NCI-H2081 treated with DMSO at 0.1 percent for 48 hours (cell line): ENCODE measurements at places on chromosomes 13 and 19.
A peak's percentile ranks its signal among the peaks of the same experiment; 100 is the strongest.

DNA sequence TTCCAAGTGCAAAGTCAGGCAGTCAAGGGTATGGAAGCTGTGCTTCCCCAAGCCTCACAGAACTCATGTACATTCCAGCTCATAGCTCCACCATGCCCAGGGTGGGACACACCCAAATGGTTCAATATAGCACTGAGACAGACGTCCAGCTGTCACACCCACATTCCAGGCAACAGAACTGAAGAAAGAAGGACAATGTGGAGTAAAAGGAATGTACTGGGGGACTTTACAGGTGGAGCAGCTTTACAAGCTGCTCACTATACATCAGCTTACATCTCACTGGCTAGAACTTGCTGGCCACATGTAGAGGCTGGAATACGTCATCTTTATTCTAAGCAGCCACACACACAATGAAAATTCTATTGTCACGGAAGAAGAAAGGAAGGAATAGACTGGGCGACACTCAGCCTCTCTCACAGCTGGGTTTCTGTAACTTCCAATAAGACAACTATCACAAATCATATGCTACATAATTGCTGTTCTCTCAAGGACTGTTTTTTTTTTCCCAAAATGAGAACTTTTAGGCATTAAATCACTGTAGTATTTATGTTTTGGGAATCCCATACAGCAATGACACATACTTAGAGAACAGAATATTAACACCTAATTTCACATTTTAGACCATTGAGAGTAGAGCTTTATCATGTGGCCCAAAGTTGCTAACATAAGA, 86.1 kb downstream of the KLF12 start:
- no peak for DNase-seq

DNA sequence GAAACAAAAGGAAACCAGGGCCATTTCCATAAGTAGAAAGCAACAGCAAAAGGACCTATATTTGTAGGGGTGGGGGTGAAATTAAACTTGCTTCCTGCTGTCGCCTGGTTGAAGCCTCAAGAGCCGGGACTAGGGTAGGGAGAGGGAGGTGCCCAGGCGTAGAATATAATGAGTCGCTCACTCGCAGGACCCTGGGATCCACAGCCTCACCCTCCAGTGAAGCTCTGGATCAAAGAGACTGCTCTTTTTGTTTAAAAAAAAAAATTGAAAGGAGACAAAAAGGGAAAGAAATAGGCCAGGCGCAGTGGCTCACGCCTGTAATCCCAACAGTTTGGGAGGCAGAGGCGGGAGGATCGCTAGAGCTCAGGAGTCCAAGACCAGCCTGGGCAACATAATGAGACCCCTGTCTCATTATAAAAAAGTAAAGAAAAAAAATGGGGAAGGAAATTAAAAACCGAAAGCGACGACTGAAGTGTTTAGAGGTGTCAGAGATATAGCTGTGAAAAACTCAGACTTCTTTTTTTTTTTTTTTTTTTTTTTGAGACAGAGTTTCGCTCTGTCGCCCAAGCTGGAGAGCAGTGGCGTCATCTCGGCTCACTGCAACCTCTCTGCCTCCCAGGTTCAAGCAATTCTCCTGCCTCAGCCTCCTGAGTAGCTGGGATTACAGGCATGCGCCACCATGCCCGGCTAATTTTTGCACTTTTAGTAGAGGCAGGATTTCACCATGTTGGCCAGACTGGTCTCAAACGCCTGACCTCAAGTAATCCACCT, 10.9 kb upstream of the ADGRE5 start:
- no peak for DNase-seq

DNA sequence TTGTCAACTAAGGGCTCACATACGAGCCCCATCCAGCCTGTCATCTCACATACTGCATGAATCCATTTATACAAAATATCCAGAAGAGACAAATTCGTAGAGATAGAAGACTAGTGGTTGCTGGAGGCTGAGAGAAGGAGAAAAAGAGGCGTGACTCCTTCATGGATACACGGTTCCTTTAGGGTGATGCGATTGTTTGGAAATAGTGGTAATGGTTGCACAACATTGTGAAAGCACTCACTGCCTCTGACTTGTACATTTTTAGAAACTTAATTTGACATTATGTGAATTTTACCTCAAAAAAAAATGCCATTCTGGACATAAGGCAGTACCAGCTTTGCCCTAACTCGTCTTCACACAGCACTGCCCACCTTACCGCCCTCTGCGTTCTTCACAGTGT, 27.3 kb downstream of the IGFL1 start:
- DNase-seq, result no peak

DNA sequence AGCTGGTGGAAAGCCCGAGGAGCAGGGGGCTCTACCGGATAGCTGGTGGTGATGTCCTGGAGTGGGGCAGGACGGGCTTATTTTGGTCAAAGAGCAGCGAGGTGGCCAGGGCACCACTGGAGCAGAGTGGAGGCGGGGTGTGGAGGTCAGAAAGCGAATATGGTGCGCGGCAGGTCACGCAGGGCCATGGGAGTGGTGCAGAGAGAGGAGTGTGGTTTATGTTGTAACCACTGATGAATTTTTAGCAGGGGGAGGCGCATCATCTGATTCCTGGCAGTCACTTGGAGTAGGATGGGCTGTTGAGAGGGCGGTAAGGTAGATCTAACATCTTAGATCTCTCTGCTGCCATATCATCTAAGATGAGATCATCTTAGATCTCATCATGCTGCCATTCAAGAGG, 1.4 kb upstream of the ZNF414 start:
- DNase-seq, result no peak

- DNase-seq, result no peak
Measured at GRCh38 chr19:16244091-16244490, 46.4 kb downstream of the AP1M1 start.

DNA sequence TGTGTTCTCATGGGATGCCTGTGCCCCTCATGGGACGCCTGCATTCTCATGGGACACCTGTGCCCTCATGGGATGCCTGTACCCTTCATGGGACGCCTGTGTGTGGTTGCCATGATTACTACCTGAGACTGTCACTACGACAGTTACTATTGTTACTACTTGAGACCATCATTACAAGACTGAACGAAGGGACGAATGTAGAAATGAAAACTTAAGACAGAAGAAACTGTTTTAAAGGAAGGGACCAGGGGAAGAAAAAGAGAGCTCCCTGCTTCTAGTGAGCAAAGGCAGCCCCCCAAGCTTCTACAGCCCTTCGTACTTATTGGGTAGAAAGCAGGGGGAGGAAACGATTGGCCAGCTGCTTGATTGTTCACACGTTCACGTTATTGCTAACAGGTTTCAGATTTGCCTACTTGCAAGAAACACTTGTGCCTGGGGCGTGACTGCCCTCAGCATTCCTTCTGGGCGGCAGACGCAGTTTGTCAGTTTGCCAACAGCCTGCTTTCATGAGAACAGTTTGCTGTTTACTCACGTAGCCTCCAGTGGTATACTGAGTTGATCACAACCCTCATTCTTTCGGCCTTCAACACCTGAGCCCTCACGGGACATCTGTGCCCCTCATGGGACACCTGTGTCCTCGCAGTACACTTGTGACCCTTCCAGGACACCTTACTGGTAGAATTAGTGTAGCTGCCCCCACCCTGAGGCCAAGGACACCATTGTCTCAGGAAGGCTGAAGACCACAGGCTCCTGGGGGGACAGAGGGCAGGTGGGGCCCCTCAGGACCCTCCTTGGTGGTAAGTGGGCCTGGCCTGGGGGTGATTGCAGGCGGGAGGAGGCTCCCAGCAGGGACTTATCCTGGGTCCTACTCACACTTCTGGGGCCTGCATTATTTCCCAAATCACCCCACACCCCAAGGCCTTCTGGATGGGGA, 2.5 kb upstream of the S1PR4 start:
- no peak for DNase-seq

- DNase-seq, result no peak
Measured at GRCh38 chr19:36524617-36525016, 3.5 kb downstream of the ZNF260 start.

DNA sequence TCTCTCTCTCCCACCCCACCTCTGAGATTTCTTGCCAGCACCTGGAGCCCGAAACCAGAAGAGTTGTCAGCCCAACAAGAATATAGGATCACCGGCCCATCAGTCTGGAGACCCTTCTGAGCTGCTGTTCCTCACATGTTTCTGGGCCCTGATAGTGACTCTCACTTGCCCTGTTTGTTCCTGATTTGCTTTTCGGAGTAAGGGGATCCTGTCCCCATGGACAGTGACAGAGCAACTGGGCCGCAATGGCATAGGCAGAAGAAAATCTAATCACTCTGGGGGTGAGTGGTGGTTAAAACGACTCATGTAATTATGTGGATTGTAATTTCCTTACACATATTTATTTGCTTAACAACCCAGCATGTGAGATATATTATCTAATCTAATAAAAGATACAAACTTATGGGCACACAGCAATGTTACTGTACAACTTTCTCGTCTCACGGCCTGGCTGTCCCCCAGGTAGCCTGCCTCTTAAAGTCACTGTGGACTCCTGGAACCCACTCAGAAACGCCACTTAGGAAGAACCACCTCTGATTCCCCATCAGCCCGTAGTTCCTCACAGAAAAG, 663 bp upstream of the SMAD9 start:
- no peak for DNase-seq

DNA sequence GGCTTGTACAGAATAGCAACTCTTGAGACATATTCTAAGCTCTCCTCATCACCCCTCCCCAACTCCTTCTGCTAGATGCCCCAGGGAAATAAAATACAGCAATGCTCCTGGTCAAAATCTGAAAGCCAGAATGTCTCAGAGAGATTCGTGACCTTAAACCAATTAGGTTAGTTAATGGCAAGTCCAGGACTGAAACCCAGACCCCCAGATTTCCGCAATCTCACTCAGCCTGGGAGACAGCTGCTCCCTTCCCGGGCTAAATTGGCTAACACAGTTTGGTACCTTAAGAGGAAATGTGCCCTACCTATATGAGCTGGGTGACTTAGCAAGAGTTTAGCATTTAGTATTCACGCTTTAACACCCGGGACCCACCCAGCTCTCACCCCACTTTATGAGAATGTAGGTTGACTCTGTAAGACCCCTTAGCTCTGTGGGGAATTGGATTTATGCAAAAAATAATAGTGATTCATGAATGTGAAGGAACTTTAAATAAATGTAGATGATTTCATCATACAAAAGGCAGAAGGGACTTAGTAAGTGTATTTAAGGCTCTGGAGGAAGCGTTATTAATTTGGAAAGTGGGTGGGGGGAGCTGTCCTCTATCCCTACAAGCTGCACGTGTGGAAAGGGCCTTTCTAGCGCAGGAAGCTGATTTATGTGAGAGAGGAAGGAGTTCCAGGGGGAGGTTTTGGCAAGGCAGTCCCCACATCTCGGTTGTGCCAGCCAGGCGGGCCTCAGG, 1.1 kb downstream of the DLEU7 start:
- no peak for DNase-seq

- no peak for DNase-seq
Measured at GRCh38 chr13:27442797-27443196, 7.6 kb downstream of the MTIF3 start.

- no peak for DNase-seq
Measured at GRCh38 chr19:307793-308420, 16.7 kb upstream of the PLPP2 start.

- no peak for DNase-seq
Measured at GRCh38 chr13:106530171-106530851, 5.2 kb downstream of the EFNB2 start.

DNA sequence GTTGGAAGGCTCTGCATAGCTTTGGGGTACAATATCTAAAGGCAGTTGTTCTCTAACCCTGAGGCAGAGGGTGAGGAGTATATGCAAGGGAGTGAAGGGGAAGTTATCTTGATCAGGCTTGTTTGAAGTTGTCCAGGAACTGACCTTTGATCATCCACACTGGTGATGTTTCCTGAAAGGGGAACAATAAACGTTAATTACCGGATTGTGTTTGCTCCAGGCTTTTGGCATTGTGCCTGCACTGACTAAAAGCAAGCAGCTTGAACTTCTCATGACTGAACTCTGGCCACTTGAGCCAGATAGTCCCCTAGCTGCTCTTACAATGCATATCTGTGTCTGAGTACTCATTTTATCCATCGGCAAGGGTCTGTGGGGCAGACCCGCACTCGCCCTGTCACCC, 27.0 kb upstream of the ZNF726 start:
- no peak for DNase-seq

- DNase-seq, result no peak
Measured at GRCh38 chr13:101144808-101145419, 271.4 kb downstream of the NALCN start.

- no peak for DNase-seq
Measured at GRCh38 chr13:46543287-46543686, 9.7 kb upstream of the LRCH1 start.

DNA sequence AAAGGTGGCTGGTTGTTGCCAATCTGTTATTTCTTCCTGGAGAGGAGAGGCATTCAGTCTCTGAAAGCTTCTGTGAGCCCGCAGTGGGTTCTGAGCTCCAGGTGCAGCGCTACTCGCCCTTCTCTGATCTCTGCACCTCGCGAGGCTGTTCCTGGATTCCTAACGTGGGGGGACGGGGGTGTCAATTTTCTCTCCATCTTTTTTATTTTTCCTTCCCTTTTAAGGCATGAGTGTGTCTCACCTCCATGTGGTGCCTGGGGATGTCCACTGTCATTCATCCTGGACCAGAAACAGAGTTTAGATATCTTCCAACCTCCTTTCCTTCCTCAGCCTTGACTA, 626 bp downstream of the ZNF233 start:
- DNase-seq, result no peak

- no peak for DNase-seq
Measured at GRCh38 chr19:35539314-35539713, 6.1 kb downstream of the GAPDHS start.

GRCh38 chr19:17471410-17472125, 1.2 kb downstream of the SLC27A1 start:
- no peak for DNase-seq

DNA sequence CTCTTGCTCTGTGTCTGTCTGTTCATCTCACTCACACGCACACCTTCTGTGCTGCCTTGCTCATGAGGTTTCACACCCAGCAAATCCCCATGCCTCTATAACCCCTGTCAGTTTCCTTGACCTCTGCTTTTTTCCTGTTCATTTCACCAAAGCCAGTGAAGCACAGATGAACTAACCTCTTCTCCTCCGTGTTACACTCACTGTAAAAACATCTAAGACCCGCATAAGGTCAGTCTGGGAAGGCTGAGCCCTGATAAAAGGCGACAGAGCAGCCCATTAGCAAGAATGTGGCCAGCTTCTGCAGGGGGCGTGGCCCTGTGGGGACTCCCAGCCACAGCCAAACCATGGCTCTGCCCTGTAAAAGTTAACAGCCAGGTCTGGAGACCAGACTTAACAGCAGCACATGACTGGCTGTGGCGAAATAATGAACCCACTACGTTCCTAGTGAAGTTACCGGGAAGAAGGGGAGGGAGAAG, 42.8 kb upstream of the NPAS1 start:
- no peak for DNase-seq

GRCh38 chr13:93794197-93794885, 567.7 kb downstream of the GPC6 start:
- DNase-seq, result no peak

- peak; percentile 84 for DNase-seq
Measured at GRCh38 chr19:10251792-10252694, at the start of gene MRPL4. Gene MRPL4, plus strand, starts transcription at chr19:10252214. Its CDS starts 40 bp downstream, at chr19:10252254.
